ENCODE measurements at places on chromosomes 1 and 21.
A peak's percentile ranks its signal among the peaks of the same experiment; 100 is the strongest.

- DNase-seq, result no peak
Measured at GRCh38 chr1:7298145-7298544, 473.0 kb upstream of the VAMP3 start.

- DNase-seq, result no peak
Measured at GRCh38 chr1:178686407-178686806, 38.6 kb upstream of the RALGPS2 start.

- DNase-seq, result peak; percentile 16
Measured at GRCh38 chr1:31529999-31530684, 46.2 kb upstream of the TINAGL1 start.

DNA sequence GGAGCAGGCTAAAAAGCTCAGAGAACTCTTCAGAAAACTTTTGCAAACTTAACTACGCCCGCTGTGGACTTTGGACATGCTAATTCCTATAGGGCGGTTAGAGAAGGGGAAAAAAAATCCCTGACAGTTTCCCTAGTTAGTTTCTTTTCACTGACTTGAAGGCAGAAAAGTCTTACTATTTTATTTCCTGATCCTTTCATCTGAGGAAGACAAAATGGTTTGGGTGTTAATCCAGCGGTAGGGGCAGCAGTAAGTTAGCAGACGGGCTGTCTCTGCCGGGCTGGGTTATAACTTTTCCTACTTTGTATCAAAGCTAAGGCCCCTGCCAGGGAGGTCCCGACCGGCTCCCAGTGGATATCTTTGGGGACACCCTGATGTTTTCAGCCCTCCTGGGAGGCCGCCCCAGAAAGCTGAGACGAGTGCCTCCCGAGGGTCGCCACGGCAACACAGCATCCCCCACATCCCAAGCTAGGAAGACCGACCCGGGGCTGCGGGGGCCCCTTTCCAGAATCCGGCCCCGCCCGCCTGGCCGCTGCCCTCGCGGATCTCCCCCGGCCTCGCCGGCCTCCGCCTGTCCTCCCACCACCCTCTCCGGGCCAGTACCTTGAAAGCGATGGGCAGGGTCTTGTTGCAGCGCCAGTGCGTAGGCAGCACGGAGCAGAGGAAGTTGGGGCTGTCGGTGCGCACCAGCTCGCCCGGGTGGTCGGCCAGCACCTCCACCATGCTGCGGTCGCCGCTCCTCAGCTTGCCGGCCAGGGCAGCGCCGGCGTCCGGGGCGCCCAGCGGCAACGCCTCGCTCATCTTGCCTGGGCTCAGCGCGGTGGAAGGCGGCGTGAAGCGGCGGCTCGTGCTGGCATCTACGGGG lies 162.6 kb downstream of the RUNX1 start:
- no peak for DNase-seq

GRCh38 chr1:241331328-241332036 lies 25.5 kb downstream of the RGS7 start:
- no peak for DNase-seq

- no peak for DNase-seq
Measured at GRCh38 chr1:229843627-229844238, 217.7 kb downstream of the URB2 start.

GRCh38 chr21:37257511-37257966 lies 9.6 kb downstream of the VPS26C start:
- DNase-seq, result peak; percentile 28

- DNase-seq, result peak; percentile 3
Measured at GRCh38 chr1:118828038-118828437, 160.1 kb downstream of the TBX15 start.

DNA sequence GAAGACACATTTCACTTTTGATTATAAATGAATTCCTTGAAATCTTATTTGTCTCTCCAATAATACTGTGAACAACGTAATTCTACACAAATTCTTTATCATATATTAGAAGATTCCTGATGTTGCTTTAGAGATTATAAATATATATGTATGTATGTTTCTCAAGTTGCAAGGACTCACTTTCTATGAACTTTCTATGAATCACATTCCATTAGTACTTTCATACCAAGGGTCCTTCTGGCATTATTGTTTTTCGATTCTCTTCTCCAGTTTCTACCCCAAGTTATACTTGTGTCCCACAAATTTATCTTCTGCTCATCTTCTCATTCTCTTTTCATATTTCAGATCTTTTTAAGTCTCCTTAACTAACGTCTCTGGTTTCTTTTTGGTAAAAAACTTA lies 55.9 kb downstream of the ZNHIT6 start:
- no peak for DNase-seq

- peak; percentile 80 for DNase-seq
Measured at GRCh38 chr1:41678111-41678878, 193.8 kb upstream of the EDN2 start.
